Spleen (tissue), 13 donors: ENCODE measurements at places on chromosomes 12 and 14. TPM values are rescaled to one million over a fixed set of nuclear protein-coding genes. Genes with fewer than 3 reads are reported as not detected.

DNA sequence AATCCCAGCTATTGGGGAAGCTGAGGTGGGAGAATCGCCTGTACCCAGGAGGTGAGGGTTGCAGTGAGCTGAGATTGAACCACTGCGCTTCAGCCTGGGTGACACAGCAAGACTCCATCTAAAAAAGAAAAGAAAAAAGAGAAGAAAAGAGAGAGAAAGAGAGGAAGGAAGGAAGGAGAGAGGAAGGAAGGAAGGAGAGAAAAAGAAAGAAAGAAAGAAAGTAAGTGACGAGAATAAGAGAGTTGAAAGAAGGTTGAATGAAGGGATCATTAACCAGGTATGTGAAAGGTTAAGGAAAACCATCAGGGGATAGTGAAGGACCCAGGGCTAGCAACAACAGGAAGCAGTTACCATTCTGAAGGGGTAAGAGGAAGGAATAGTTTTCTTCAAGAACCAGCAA is 4.2 kb upstream of the DTD2 start:
- H3K4me1 ChIP-seq, result peaks cover 21% of the 10 kb centered on the region
- H3K27ac ChIP-seq, result no peak overlapping the region
- DNase-seq, result no peak
- H3K4me3 ChIP-seq, result no peak overlapping the region
- H3K36me3 ChIP-seq, result no peaks in the 10 kb centered on the region

DNA sequence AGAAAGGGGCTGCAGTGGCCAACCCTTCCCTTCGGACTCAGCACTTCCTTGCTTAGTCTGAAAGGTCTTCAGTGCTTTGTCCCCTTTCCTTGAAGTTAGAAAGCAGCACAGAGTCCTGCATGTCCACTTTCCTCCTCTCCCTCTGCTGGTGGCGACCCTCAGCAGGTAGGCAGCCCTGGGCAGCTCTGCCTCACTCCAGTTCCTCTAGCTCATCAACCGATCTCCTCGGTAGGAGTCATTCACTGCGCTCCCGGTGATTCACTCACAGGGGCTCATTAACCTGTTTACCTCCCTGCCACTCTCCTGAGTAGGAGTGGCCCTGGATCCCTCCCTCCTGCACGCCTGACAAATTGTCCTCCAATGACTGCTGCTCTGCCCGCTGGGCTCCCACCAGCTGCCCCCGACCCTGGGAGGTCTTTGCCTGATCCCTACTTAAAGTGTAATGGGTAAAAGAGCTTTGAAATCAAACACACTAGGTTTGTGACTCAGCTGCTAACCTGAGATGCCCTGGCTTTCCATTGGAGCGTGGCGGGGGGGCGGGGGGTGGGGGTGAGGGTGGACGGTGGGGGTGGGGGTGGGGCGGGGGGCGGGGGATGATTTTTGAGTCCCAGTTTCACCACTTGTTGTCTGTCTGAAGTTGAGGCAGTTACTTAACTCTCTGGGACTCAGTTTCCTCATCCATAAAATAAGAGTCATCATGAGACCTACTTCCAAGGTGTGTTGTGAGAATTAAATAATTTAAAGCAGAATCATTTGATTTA is 4.2 kb downstream of the SCNN1A start:
- peaks cover 70% of the 10 kb centered on the region for H3K4me1 ChIP-seq
- no peaks in the 10 kb centered on the region for H3K27me3 ChIP-seq
- peak overlapping the region; percentile 70 for H3K27ac ChIP-seq
- peak; percentile 48 for DNase-seq

GRCh38 chr12:127538316-127538715 is 728.7 kb upstream of the TMEM132C start:
- no peaks in the 10 kb centered on the region for H3K27me3 ChIP-seq
- no peak overlapping the region for H3K4me3 ChIP-seq
- no peak overlapping the region for H3K27ac ChIP-seq
- no peaks in the 10 kb centered on the region for H3K4me1 ChIP-seq

- no peak for DNase-seq
- no peak overlapping the region for H3K27ac ChIP-seq
- peaks cover 7% of the 10 kb centered on the region for H3K4me1 ChIP-seq
- H3K27me3 ChIP-seq, result no peaks in the 10 kb centered on the region
Measured at GRCh38 chr14:33914676-33915516, 36.0 kb downstream of the EGLN3 start.

GRCh38 chr12:32615441-32615840 is 63.7 kb upstream of the DNM1L start:
- H3K36me3 ChIP-seq, result peaks cover 5% of the 10 kb centered on the region
- H3K4me1 ChIP-seq, result peaks cover 7% of the 10 kb centered on the region
- H3K4me3 ChIP-seq, result no peak overlapping the region
- no peak for DNase-seq

Gene ETFBKMT
- total RNA-seq, result 3.1 TPM

GRCh38 chr14:61495809-61496208 is 174.4 kb downstream of the PRKCH start:
- H3K4me3 ChIP-seq, result no peak overlapping the region
- no peaks in the 10 kb centered on the region for H3K36me3 ChIP-seq
- H3K4me1 ChIP-seq, result peaks cover 86% of the 10 kb centered on the region
- H3K27me3 ChIP-seq, result no peaks in the 10 kb centered on the region

DNA sequence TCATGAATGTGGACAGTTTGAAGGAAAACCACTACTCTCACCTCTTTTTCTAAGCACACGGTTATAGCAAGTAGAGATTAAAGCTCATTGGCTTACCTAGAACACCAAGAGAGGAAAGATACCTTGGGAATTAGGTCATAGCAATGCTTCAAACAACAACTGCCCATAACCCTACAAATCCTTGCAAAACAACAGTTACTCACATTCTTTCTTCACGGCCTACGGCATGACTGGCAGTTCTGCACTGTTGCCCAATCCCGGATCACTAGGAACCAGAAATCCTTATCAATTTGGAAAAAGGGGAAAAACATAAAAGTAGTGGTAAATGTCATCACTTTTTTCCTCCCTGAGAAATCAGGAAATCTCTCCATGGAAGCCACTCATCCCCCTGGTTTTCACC is 9.6 kb upstream of the ISM2 start:
- no peak for DNase-seq
- peaks cover 56% of the 10 kb centered on the region for H3K36me3 ChIP-seq
- no peak overlapping the region for H3K4me3 ChIP-seq

Gene TPH2
- 0.42 TPM for total RNA-seq
